ENCODE measurements at places on chromosomes 7 and 10.
A peak's percentile ranks its signal among the peaks of the same experiment; 100 is the strongest.

DNA sequence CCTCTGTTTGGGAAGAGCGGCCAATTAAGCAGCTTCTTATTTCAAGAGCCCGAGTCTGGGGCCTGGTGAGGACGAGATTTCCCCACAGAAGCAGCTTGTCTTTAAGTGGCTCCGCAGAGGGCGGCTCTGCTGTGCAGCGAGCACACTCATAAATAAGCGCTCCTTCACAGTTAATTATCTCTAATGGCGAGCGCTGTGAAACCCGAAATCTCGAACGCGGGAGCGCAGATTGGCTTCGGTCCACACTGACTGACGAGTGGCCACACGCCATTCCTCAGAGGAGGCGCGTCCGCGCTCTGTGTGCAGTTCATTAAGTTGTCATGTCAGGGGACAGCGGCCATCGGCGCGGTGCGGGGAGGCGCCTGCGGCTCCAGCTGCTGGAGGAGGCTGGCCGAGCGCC lies 560.9 kb downstream of the DNAJB6 start:
- DNase-seq: no peak

- no peak for DNase-seq
These were observed 44.0 kb downstream of the KLHDC10 start for GRCh38 chr7:130114374-130114773.

- no peak for DNase-seq
These were observed 1.3 kb downstream of the INPP5A start for GRCh38 chr10:132538790-132539421.

- DNase-seq: no peak
These were observed 63.6 kb downstream of the MACC1 start for GRCh38 chr7:20153567-20153966.

GRCh38 chr7:154380771-154381170 lies 328.6 kb downstream of the DPP6 start:
- no peak for DNase-seq

DNA sequence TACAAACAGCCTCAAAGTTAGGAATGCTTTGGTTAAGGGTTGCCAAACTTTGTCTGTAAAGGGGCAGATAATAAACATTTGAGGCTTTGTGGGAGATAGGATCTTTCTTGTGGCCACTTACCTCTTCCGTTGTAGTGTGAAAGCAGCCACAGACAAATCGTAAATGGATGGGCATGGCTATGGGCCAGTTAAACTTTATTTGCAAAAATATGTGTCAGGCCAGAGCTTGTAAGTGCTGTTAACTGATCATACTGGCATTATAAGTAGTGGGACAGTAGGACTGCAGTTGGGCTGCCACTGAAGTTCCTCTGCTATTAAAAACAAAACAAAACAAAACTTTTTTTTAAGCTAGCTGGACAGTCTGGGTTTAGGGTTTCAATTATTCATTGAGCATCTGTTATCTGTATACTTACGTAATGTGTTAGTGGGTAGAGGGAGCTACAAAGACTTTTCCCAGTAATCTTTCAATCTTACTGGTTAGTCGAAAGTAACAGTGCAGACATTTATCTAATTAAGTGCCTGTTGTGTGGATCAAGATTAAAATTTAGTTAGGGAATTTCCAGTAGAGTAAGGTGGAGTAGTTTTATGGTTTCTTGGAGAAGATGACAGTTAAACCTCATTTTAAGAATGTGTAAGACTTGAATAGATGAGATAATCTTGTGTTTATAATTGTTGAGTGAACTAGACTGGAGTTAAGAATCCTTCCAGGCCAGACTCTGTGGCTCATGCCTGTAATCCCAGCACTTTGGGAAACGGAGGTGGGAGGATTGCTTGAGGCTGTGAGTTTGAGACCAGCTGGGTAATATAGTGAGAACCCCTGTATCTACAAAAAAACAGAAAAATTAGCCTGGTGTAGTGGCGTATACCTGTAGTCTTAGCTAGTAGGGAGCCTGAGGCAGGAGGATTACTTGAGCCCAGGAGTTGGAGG lies 100.1 kb downstream of the BTRC start:
- peak; percentile 60 for DNase-seq

- DNase-seq: peak; percentile 69
These were observed 598 bp upstream of the ZEB1 start for GRCh38 chr10:31318382-31318853.

- DNase-seq: no peak
These were observed 108.4 kb downstream of the KLF6 start for GRCh38 chr10:3676564-3676963.

GRCh38 chr7:134452419-134452838 lies 6.5 kb downstream of the AKR1B1 start:
- DNase-seq: no peak

- DNase-seq: peak; percentile 8
These were observed 154.3 kb downstream of the ELAPOR2 start for GRCh38 chr7:86904949-86905834.

DNA sequence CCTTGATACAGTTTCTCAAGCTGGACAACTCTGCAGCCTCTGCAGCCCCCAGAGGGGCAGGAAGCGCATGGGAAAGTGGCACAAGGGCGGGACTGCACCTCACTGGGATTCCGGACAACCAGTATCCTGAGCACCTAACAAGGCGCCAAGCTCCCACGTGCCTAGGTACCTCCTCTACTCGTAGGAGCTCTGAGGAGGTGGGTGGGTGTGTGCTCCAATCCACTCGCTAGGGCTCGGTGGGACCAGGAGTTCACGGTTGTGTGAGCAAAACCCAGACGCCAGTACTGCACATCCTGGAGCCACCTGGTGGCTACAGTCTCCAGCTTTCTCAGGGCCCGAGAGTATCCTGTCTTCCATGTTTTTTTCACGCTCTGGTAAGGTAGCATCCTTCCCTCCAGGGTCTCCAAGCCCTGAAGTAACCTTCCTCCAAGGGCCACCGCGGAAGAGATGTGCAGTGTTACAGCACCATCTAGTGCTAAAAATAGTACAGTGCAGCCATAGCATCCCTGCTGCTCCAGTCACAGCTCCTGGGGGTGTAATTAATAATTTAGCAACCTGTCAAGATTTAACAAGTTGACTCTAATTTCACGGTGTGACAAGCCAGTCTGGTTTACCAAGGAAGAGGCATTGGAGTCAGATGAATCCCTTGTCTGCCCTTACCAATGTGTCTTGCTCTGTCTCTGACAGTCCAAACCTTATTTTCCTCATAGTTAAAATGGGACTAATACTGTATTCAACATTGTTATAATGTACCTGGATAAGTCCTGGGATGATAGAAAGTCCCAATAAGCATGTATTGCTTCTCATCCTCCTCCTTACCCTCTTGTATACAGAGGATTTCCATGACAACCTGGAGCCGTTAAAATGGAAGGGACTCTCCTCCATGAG lies 70.4 kb downstream of the HERPUD2 start:
- DNase-seq: peak; percentile 39

DNA sequence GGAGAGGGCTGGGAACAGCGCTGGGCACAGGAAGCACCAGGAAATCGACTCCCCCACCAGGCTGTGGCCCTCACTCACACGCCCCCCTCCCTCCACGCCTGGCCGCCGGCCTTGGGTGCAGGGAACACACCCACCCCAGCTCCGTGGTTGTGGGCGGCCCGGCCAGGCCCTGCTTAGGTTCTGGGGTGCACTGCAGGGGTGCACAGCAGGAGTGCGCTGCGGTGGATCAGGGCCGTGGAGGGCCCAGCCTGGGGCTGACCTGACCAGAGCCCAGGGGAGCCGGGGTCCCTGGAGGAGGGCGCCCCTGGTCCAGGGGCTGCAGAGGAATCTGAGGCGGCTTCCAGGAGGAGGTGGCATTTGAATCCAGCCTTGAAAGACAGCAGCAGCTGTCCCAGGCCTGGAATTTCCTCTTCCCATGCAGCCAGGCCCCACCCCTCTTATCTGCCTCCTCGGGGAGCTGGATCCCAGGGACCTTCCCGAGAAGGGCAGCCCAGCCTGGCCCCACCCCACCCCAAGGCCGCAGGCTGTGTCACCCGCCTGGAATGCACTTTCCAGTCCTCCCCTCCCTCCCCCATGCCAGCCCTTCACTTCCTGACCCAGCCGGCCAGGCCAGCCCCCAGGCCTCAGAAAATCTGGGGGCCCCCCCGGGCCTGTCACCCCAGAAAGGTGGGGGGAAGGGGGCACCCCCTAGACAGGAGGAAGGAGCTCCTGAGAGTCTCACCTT lies 18.4 kb upstream of the PDGFA start:
- DNase-seq: peak; percentile 93

DNA sequence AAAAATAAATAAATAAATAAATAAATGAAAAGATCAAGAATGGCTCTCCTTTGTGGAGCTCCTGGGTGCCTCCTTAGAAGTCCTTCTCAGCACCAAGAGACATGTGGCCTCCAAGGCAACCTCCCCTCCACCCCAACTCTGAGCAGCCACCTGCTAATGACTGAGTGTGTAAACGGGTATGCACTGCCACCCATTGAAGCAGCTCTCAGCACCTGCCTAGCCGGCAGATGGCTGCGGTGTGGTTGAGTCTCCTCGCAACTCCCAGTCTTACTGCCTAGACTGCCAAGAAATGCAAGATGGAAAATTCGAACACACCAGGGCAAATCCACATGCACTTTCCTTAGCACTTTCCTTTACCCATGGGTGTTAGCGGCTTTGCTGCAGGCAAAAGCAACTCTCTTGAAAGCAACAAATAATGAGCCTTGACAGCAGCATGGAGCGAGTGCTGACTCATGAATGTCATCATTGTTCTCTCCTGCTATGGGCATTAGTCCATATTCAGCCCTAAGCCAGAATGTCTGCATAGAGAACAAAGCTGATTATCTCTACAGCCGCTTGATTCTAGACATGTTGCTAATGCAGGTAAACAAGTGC lies 913.9 kb upstream of the AUTS2 start:
- DNase-seq: no peak

GRCh38 chr10:45408421-45409319 lies 34.7 kb downstream of the ALOX5 start:
- peak; percentile 24 for DNase-seq

Data from fibroblast of lung (primary cell).